ENCODE measurements at places on chromosomes 16 and 17.

- no peak for DNase-seq
Observed at GRCh38 chr16:89841275-89841674, 13.0 kb downstream of the SPIRE2 start.

DNA sequence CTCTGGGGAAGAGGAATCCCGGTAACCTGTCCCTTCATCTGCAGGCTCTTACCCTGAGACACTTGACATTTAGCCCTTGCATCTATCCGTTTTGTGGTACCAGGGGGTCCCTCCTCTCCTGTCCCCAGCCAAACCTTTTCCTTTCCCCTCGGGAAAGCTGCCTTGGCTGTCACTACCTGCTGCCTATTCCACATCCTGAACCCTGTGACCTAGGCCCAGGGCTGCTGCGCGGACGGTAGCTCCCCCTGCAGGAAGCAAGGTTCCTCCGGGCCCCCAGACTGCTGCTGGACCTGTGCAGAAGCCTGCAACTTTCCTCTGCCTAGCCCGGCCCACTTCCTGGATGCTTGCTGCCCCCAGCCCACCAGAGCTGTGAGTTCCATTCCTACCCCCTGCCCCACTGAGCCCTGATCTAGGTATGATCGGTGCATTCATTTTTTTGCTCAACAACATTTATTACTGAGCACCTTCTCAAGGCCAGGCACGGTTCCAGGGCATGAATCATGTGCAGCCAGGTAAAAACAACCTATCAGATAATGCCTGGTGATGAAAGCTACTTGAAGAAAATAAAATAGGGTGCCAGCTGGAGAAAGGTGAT is 10.5 kb upstream of the ALDOA start:
- DNase-seq: no peak

- no peak for DNase-seq
Observed at GRCh38 chr17:10033449-10033848, 128.4 kb upstream of the RCVRN start.

- DNase-seq: no peak
Observed at GRCh38 chr16:79587897-79588296, 12.6 kb downstream of the MAF start.

DNA sequence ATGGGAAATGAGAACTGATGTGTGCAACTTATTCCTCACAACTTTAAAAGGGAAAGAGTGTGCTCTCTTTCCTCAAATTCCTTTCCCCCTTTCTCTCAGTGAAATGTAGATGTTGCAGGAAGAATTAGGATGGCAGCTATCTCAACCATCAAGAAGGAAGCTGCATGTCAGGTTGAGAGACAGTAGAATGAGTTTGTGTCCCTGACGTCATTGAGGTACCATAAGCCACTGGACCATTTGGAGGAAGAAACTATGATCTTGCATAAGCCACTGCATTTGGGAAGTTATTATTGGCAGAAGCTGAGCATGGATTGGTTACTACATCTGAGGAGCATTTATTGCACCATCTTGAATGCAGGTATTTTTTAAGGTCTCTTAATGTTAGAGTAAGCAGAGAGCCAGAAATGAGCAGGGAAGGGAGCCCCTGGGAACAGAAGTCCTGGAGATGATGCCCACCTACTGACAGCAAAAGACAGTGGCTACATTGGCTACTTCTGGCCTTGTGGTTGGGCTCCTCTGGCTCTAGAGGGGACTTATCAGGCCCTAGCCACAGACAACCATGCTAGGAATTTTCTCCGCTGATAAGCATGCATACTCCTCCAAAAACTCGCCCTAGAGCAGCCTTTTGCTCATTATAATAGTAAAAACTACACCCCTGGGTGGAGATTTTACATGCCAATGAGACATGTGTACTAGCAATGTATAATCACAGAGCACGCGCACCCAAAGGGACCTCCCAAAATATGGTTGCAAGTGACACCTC is 249.0 kb upstream of the SALL1 start:
- DNase-seq: no peak

DNA sequence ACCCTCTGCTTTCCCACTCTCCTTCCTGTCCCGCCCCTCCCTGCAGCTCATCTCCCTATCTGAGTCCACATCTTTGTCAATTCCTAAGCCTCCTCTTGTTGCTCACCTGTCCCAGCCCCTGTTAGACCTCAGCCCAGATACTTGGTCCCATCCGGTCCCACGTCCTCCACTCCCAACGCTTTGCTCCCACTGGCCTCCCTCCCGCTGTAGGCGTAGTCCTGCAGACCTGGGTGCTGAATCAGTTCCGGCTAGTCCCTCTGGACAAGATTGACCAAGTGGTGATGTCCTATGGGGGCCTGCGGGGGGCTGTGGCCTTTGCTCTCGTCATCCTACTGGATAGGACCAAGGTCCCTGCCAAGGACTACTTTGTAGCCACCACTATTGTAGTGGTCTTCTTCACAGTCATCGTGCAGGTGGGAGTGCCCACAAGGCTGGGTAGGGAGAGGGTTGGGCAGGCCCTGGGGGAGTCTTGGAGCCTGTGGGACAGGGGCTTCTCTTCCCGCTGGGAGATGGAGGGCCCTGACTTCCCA is 8.0 kb downstream of the SLC9A5 start:
- DNase-seq: no peak

DNA sequence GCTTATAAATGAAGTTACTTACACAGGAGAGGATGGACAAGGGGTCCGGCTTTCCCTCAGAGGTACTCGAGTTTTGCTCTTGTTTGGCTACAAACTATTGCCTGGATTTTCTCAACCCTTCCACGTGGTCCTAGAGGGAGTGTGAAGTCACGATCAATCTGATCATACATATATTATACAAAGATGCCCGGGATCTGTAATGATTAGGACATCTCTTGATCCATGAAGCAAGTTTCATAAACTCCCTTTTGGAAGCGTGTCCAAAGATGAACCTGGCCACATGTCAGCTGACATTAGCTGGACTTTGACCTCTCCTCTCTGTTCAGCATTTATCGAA is 2.3 kb upstream of the CDH11 start:
- DNase-seq: no peak

DNA sequence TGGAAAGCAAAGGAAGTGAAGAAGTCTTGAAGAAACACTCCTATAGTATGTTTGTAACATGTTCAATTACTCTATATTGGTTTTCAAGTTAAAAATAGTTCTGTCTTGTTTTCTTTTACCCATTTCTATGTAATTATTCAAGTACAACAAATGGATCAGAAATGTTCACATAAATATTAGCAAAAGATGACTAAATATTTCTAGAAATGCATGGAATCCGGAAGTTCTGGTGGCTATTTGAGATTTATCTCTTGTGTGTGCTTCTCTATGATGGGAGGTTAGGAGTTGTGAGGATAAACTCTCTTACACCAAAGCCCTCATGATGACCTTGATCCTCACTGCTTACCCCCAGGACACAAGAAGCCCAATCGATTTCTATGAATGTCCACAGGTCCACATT is 237.5 kb downstream of the CDH8 start:
- DNase-seq: no peak

DNA sequence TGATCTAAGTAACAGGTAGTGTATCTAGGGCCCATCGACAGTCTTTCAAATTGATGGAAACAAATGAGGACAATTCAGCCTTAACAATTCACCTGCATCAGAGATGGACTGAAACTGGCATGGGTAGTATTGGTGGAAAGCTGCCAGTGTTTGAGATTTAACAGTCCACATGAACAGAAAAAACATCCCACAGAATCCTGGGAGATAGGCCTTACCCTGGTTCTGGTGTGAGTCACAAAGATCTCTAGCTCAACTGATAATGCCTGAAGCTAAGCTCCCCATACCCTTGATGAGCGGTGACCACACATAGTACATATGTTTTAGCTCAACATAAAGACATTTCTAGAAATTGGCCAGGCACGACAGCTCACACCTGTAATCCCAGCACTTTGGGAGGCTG is 21.9 kb downstream of the CRK start:
- no peak for DNase-seq

- DNase-seq: no peak
Observed at GRCh38 chr17:17321356-17322025, 18.3 kb downstream of the NT5M start.

GRCh38 chr16:55760310-55761001 is 72.4 kb downstream of the CES1 start:
- no peak for DNase-seq

DNA sequence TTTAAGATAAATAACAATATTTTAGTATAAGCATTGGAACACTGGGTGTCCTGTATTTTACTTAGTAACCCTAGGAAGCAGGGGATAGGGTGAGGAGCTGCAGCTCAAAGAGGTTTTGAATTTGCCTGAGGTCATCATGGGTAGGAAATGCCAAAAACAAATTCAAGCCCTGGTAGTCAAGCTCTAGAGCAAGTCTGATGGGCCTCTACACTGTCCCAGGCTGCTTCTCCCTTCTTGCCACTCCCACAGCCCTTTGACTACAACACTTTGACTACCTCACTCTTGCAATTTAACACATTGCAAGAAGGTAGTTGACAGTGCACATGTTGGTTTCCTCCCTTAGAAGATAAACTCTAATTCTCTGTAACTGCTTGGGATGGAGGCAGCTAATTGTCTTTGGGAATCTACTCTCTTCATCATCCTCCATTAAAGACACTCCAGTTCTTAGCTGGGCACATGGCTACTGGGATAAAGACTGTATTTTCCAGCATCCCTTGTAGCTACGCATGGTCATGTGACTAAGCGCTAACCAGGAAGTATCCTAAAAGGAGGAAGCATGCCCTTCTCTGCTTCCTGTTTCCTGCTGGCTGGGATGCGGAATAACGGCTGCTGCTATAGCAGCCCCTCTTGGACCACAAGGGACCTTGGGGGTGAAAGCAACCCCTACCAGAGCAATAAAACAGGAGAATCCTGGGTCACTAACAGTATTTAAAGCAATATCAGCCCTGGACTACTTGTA is 30.7 kb upstream of the SSTR2 start:
- DNase-seq: no peak

GRCh38 chr16:1048442-1049112 is 24.0 kb upstream of the SSTR5 start:
- DNase-seq: no peak

- DNase-seq: no peak
Observed at GRCh38 chr17:34571428-34572130, 7.8 kb upstream of the TMEM132E start.

GRCh38 chr16:87556941-87557459 is 45.3 kb upstream of the JPH3 start:
- no peak for DNase-seq

DNA sequence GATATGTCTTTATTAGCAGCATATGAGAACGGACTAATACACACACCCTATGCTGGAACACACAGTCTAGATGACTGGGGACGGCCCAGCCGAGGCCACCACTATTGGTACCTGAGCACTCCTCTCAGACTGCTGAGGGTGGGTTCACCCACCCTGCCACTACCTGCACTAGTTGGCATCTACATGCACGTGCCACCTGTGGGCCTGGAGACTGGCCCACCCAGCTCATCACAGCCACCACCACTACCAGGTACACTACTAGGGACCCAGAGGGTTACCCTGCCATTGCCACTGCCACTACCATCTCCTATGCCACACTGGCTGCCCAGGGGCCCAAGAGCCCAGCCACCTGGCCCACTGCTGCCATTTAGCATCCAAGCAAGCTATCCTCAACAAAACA is 32.5 kb downstream of the MEAK7 start:
- DNase-seq: no peak

DNA sequence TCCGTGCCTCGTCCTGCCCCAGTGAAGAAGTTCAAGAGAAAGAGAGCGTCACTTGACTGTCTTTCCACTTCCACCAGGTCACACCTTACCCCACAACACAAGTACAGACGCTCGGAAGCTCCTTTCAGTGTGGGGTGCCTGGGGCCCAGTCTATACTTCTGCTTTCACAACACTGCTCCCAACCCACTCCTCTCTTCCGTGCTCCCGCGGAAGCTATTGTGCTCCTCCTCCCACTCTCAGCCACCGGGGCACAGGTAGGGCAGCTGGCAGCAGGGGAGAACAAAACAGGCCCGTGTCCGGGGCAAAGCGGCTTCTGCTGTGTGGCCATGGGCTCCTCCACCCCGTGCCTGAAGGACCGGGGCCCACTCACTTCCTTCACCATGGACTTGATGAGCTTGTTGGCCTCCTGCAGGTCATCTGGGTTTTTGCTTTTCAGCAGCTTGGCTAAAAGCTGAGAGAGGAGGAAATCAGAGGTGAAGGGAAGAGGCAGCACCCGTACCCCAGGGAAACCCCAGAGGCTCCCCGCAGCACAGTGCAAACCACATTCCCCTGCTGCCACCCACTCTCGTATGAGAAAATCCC is 18.9 kb downstream of the GGA3 start:
- DNase-seq: no peak

- DNase-seq: no peak
Observed at GRCh38 chr16:48197294-48197693, 41.5 kb upstream of the ABCC12 start.

DNA sequence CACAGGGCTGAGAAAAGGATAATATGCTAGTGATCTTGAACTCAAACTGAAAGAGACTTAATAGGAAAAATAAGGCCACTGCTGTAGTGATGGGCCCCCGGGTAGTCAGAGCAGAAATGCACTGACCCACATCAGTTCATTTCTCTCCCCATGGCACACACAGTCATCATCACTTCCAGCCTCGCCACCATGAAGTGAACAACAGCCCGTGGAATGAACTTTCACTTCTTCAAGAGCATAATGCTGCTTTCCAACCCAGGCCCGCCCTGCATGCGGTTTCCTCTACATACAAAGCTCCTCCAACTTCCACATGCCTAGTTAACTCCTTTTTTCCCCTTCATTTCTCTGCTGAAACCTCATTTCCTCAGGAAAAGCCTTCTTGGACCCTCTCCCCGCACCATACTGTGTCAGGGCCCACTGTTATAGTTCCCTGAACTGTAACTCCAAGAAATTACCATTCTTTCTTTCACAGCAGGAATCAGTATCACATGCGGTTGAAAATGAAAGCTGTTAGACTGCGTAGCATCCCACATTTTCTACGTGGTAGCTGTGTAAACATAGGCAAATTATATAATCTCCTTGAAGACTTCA is 65.8 kb upstream of the SMIM36 start:
- DNase-seq: no peak

- no peak for DNase-seq
Observed at GRCh38 chr17:80968602-80969029, 23.0 kb upstream of the CHMP6 start.

DNA sequence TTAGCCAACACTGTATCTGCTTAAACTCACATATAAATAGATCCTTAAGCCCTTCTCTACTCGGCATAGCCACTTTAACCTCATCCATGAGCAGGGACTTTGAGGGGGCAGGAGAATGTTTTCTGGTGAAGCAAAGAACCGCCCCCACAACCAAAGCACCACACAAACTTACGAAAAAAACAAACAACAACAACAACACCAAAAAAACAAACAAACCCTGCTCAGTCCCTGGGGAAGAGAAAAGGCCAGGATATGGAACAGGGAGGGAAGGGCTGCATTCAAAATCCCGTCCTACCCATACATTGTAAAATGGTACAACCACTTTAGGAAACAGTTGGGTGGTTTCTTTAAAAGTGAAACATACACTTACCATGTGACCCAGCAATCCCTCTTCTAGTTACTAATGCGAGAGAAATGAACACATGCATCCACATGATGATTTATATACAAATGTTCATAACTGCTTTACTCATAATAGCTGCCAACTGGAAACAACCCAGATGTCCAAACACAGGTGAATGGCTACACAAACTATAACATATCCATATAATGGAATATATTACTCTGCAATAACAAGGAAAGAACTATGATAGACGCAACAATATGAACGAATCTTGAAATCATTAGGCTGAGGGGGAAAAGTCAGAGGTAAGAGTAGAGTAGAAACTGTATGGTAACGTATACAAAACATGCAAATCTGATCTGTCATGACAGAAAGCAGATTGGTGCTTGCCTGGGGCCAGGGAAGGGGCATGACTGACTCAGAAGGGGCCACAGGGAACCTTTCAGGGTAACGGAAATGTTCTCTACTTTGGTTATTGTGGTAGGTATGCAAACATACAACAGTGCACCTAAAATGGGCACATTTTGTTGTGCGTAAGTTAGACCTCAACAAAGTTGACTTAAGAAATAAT is 37.7 kb upstream of the TOB1 start:
- no peak for DNase-seq

Data from GM18507 (cell line).